MCF 10A (cell line): ENCODE measurements at places on chromosomes 1 and 21. TPM values are rescaled to one million over a fixed set of nuclear protein-coding genes. Genes with fewer than 3 reads are reported as not detected.

The VAV3 gene
- 2.0 and 3.0 TPM in 2 replicates for total RNA-seq

The ERICH3 gene
- not detected in 2 replicates for total RNA-seq

The NVL gene
- 69.8 and 81.5 TPM in 2 replicates for total RNA-seq

The LAMTOR5 gene
- 111 and 127 TPM in 2 replicates for total RNA-seq

The ANXA9 gene
- 0.37 and 0.61 TPM in 2 replicates for total RNA-seq

The GPATCH3 gene
- 9.9 and 14.1 TPM in 2 replicates for total RNA-seq

The CHI3L1 gene
- 0.75 and 0.88 TPM in 2 replicates for total RNA-seq

The KANK4 gene
- 0.20 and 0.51 TPM in 2 replicates for total RNA-seq

The F13B gene
- not detected in 2 replicates for total RNA-seq

The SMIM1 gene
- total RNA-seq = 1.2 TPM in 1 of 2 replicates, not detected in the other

The ADORA3 gene
- total RNA-seq = not detected in 2 replicates

The C1orf105 gene
- not detected in 2 replicates for total RNA-seq

The TNFRSF9 gene
- total RNA-seq = 0.98 and 2.7 TPM in 2 replicates

The RNASEL gene
- 4.2 and 8.0 TPM in 2 replicates for total RNA-seq

The BNIPL gene
- 1.2 and 2.3 TPM in 2 replicates for total RNA-seq

The KAZN gene
- 3.3 and 4.2 TPM in 2 replicates for total RNA-seq

The CDC42BPA gene
- 88.8 and 102 TPM in 2 replicates for total RNA-seq

The CYP4A11 gene
- not detected in 2 replicates for total RNA-seq

The ZNF683 gene
- total RNA-seq = not detected in 2 replicates

The PPOX gene
- total RNA-seq = 30.3 and 32.4 TPM in 2 replicates

The S100A16 gene
- 1,014 and 1,213 TPM in 2 replicates for total RNA-seq

The TTC3 gene
- total RNA-seq = 74.4 and 84.4 TPM in 2 replicates

The AQP10 gene
- not detected in 2 replicates for total RNA-seq

The MPZ gene
- total RNA-seq = 0.29 and 0.37 TPM in 2 replicates

The TTC24 gene
- not detected in 2 replicates for total RNA-seq

The PLA2G2F gene
- not detected in 2 replicates for total RNA-seq

The LPAR3 gene
- 1.0 and 1.1 TPM in 2 replicates for total RNA-seq

The THEM5 gene
- not detected in 2 replicates for total RNA-seq

The HES3 gene
- total RNA-seq = not detected in 2 replicates

The TNFSF18 gene
- total RNA-seq = 0.29 and 0.49 TPM in 2 replicates

The AMY1A gene
- total RNA-seq = not detected in 2 replicates

The OVAAL gene
- total RNA-seq = not detected in 2 replicates

The PLA2G2D gene
- total RNA-seq = not detected in 2 replicates

The ANGEL2 gene
- total RNA-seq = 87.1 and 89.7 TPM in 2 replicates
